ENCODE measurements at places on chromosomes 11 and 22.

- peak; percentile 61 for DNase-seq
Observed at GRCh38 chr11:128157423-128158298, 429.7 kb downstream of the ETS1 start.

DNA sequence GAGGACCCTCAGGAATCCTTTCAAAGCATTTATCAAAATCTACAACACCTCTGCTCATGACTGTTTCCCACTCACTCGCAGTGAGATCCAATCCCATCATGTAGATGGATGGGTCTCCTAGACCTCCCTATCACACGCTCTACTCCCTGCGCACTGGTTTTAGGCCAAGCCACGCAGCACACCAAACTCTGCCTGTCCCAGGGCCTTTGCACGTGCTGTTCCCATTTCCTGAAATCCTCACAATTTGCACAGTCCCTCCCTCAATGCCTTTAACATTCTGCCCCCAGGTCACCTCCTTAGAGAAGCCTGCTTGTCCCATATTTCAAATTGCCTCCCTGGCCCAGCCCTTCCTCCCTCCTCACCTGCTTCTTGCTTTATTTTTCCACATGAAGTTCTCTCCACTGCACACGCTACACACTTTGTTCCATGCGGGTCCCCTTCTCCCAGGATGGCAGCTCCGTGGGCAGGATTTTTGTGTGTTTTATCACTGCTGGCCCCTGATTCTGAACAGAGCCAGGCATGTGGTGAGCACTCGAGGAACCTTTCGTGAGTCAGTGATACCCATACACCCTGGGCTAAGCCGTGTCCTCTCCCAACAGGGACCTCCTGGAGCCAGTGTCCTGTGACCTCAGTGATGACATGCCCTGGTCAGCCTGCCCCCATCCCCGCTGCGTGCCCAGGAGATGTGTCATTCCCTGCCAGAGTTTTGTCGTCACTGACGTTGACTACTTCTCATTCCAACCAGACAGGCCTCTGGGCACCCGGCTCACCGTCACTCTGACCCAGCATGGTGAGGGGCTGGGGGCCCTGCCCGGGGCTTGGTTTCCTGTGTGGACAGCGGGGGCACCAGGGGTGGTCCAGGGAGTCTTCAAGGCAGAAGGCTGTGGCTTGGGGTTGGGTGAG is 12.2 kb downstream of the CSF2RB start:
- DNase-seq, result no peak

DNA sequence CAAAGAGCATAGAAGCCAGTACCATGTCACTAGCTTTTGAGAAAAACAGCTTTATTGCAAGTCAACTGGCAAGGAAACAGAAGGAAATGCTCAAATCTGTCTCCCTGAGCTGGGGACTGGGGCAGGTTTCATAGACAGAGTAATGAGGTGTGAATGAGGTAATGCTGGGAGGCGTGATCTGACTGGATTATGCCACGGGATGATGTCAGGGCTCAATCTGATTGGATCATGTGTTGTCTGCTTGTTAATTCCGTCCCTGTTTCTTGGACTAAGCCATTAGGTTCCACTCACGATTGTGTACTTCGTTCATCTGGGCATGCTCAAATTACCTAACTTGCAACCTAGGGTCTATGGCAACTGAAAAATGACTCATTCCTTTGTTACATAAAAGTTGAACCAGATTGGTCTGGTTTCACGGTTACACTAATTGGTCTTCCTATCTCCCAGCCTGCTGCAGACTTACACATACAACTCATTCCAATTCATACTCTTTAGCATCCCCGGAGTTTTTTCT is 20.2 kb upstream of the OR10A5 start:
- no peak for DNase-seq

GRCh38 chr11:69620683-69621290 is 20.2 kb upstream of the CCND1 start:
- DNase-seq, result no peak

DNA sequence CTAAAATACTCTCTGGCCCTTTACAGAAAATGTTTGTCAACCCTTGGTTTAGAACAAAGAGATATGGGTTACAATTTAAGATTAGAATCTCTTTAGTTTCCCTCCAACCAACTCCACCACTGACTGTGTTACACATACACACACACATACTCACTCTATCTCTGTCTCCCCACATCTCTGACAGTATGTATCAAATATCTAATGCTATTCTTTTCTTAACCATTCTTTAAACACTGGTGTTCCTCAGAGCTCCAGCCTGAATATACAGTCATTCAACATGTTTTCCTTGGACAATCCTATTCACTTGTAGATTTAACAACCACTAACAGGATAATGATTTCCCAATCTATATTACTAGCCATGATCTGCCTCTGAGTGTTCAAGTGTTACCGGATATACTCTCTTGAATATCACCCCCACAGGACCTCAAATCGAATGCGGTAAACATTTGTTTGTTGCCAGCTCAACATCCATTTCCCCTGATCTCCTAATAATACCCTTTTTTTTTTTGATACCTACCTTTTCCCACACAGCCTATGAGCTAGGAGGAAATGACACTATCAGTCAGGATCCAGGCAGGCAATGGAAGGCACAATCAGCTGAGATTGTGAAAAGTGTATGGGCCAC is 6.1 kb downstream of the MPZL3 start:
- no peak for DNase-seq

DNA sequence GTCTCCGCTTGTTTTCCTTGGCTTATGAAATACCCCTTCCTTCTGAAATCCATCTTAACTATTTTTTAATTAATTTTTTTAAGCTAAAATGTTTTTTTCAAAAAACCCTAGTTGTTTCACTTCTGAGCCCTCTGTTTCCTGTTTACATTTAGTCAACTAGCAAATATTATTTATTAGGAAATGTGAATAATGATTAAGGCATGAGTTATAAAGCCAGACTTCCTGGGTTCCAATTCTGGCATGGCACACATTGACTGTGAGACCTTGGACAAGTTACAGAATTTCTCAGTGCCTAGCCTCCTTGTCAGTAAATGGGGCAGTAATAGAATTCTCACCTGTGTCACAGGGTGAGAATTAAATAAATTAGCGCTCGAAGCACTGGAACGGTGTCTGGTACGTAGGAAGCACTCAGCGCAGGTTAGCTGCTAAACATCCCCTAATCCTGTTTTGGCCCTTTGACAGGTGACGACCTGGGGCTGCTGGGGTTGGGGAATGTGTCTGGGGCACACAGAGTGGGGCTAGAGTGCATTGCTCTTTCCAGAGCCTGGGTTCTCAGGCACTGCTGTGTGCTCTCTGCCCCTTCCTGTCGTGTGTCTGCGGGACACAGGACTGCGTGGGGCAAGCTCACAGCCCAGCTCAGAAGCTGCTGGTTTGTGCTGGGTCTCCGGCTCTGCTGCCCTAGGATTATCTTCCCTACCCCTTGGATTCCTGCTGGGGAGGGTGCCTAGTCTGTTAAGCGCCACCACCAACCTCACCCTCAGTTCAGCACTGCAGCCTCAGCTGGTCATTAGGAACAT is 13.1 kb downstream of the PANX1 start:
- no peak for DNase-seq

DNA sequence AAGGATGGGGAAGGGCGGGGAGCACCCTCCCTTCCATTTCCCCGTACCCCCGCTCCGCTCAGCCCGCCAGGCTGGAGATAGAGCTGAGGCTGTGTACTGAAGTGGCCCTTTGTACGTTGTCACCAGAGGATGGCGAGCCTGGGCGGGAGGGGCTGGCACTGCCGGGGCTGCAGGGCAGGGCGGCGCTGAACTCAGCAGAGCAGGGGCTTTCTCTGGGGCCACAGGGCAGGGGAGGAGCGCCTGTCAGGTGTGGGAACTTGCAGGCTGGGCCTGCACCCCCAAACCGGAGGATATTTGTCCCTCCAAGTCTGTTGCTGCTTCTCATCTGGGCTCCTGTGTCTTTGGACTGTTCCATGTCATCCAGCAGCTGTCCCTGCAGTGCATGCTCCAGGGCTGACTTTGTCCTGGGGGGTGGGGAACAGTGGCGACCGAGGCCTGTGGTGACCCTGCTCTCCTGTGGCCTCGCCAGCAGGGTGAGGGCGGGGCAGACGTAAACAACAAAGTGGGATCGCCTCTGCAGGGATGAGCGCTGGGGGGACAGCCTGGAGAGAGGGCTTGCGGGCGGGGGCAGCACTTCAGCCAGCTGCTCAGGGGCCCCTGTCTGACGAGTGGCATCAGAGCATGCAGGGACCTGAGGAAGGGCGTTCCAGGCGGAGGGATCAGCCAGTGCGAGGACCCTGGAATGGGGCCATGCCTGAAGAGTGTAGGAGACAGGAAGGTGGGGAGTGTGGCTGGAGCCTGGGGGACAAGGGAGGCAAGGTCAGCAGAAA is 13.1 kb downstream of the MGAT3 start:
- DNase-seq, result no peak

GRCh38 chr22:46856661-46857060 is 94.2 kb downstream of the TBC1D22A start:
- DNase-seq, result no peak

DNA sequence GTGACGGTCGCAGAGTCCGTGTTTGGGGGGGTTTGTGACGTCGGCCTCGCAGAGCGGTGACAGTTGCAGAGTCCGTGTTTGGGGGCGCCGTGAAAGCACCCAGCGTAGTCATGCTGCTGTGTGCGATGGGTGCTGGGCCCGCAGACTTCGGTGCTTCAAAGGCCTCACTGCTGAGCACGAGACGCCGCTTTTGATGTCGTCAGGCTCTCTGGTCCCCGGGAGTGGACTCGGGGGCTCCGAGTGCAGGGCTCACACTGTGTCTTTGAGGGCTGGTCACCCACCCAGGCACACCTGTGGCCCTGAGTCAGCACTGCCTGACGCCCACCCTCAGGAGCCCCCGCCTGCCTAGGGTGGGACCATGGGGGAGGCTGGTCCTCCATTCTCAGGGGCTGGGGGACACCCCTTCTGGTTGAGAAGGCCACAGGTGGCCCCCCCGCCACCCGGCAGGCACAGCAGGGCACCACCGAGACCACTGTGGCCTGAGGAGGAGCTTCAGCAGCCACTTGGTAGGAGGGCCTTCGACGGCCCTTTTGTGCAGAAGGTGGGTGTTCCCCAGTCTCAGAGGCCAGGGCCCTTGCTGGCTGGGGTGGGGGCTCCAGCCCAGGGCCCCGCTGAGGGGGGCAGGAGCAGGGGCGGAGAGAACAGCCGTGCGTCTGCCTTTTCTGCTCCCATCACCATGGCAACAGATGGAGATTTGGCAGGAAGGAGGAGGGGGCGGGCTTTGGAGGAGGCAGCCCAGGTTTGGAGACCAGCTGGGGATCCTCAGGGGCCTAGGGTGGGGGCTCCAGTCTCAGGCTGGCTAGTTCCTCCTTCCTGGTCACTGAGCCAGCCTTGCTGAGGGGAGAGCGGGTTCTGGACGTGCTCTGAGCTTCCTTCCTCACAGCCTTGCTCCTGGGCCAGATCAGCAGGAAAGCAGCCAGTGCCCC is 20.9 kb downstream of the BRSK2 start:
- no peak for DNase-seq

GRCh38 chr11:66126808-66127555 is 56.9 kb downstream of the PACS1 start:
- DNase-seq, result peak; percentile 23

- DNase-seq, result no peak
Observed at GRCh38 chr11:9799886-9800285, 136.0 kb downstream of the SWAP70 start.

DNA sequence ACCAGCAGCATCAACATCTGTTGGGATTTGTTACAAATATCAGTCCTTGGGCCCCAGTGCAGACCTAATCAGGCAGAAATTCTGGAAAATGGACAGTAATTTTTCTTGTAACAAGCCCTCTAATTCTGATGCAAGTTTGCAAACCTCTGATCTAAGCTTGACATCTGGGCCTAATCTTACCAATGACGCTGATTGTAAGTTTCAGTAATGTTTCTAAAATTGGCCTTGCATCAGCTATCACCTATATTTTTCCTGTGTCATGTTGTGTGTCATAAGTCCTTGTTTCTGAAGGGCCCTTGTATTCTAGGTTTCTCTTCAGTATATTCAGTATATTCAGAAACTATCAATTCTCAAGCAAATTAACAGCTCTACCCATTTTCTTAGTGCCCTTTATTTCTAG is 36.4 kb downstream of the ZNF215 start:
- no peak for DNase-seq

GRCh38 chr11:120352405-120352804 is 16.2 kb downstream of the ARHGEF12 start:
- DNase-seq, result no peak

Data from NCI-H1436 (cell line).